ENCODE measurements at places on chromosomes 12 and 14.

DNA sequence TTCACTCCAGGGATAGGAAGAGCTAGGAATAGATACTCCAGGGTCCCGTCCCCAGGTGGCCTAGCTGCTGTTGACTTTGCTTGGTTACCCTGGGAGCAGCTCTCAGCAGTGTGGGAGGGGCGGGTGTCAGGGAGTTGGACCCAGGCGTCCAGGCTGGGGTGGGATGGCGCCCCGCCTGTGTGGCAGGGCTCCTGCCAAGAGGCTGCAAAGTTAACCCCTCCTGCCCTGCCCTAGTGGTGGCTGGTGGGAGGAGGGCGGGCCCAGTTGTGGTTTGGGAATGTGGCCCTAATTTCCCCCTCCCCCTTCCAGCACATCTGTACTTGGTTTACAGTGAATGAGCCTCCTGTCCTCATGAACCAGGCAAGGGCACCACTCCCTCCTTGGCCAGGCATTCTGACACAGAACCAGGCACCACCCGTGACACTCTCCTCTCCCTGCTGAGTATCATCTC, 1.7 kb upstream of the RARG start:
- DNase-seq: no peak

DNA sequence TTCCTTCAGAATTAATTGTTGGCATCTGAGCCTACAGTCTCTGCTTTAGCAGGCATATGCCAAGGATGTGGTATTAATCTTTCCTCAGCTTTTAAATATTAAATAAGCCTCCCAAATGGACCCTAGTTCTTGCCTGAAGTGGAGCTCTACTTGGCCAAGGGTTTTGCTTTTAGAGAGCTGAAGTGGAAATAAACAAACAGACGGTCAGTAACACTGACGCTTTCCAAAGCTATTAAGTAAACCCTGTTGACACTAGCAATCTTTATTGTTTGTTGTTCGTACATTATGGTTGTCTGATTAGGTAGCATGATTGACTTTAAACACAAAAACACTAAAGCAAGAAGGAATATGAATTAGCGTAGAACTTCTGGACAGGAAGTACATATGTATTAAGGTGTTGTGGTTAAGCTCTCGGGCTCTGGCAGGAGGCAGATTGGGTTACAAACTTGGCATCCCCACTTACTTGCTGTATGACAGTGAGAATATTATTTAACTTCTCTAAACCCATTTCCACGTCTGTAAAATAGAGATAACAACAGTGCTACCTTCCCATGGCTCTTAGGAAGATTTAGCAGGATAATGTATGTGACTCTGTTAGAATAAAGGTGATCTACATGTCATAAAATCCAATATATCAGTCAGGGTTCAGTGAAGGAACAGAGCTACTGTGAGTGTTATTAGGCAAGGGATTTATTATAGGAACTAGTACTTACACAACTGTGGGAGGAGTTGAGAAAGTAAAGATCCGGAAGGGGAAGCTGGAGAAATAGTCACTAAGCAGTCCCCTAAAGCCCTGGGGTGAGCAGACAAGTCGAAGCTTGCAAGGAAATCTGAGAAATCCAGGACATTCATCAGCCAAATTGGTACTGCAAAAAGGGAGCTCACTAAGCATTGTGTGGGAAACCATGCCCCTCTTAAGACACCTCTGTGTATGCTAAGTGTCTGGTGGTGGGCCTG, 92.2 kb upstream of the ATF7IP start:
- no peak for DNase-seq

GRCh38 chr14:54427871-54428270, 13.3 kb downstream of the CNIH1 start:
- no peak for DNase-seq

GRCh38 chr12:4392223-4392742, 12.8 kb upstream of the FGF23 start:
- DNase-seq: no peak

- no peak for DNase-seq
These were observed 114.0 kb upstream of the HIF1A start for GRCh38 chr14:61581340-61581739.

DNA sequence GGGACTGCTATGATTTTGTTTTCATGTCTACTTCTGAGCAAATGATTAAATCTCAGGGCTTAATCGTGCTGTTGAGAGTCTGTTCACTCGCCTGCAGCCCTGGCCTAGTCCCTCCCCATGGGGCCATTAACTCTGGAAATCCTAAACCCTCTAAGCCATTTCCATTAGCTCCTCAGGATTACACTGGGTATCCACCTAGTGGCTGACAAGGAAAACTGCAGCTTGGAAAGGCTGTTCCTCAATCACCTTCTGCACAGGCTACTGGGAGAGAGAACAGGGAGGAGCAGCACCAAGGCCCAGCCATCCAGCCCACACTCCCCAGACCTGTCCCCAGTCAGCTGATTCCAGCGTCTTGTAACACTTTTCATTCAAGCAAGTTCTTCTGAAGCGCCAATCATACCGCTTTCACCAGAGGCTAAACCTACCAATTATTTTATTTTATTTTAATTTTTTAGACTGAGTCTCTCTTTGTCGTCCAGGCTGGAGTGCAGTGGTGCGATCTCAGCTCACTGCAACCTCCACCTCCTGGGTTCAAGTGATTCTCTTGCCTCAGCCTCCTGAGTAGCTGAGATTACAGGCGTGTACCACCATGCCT, 48.7 kb downstream of the NEUROD4 start:
- no peak for DNase-seq

DNA sequence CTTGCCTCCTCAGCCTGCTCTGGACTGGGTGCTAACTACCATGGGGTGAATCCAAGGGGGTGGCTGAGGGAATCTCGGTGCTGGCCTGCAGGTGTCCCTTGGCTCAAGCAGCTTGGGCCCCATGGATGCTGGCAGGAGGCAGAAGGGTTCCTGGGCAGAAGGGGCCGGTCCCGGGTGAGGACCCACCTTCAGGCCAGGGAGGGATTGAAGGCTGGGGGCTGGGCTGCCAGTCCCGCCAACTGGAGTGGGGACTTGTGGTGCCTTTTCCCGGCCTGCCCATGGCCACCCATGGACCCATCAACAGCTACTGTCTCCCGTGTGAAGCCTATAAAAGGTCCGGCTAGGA, 550.1 kb downstream of the SLC6A15 start:
- no peak for DNase-seq

- no peak for DNase-seq
These were observed 50.7 kb upstream of the MAP1LC3B2 start for GRCh38 chr12:116508145-116509121.

- DNase-seq: no peak
These were observed 57.4 kb downstream of the TMTC1 start for GRCh38 chr12:29726321-29726692.

DNA sequence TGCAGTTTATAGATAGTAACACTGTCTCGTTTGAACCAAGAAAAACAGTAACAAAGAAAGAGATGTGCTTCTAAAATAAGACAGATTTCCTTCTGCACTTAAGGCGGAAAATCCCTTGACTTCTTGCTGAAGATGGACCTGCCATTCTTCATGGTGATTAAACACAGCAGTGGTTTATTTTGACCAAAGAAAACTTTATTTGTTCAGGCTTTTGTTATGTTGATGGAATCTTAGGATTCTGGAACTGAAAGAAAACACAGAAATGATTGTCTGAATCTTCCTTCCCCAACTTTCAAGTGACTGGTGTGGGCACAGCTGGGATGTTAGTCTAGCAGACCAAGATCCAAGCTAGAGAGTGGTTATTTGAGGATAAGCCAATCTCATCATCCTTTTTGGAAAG, 72.2 kb downstream of the DACT1 start:
- DNase-seq: no peak

DNA sequence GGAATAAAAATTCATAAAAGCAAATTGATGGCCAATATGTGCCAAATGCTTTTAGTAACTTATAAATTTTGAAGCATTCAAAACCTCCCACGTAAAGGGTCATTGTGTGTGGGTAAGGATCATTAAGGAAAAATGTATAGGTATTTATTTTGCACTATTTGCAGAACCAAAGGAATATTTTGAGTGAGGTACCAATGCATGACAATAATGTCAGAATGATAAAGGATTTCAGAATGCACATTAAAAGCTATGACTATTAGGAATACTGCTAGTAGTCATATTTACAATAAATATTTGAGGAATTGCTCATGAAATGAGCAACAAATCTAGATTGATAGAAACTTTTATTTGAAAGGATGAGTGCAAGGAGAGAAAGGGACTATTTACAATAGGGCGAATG, 932.8 kb downstream of the SLC6A15 start:
- no peak for DNase-seq

DNA sequence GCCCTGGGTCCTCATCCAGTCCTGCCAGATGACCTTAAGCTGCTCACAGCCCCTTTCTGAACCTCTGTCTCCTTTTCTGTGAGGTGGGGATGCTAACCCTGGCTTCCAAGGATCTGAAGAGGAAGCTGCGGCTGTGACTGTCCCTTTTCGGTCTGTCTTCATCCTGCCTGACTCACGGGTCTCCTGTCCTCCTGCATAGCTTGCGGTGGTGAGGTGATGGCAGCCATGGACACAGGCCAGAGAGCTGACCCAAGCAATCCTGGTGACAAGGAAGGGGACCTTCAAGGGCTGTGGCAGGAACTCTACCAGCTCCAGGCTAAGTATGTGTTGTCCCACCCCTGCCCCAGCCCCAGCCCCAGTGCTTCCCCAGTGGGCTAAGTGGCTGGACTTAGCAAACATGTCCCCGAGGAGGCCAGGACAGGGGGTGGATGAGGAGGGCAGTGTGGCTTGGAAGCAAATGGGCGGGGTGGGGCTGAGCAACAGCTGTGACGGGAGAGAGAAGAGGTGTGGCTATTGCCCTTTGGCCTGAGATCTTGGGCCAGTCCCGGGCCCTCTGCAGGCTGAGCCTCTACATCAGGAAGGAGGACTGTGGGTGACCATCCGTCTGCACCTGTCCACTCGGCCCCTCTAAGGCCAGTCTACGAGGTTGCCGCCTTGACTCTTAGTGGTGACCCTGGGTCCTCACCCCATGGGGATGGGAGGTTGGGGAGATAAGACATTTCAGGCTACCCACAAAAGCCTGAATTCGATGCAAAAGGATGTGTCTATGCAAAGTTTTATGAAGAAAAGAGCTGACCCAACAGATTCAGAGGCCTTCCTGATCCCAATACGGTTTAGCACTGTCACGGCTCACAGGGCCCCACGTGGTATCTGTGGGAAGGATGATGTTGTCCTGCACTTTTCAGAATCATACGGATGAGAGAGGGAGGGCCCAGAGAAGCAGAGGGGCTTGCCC, 1.1 kb downstream of the CCDC197 start:
- no peak for DNase-seq
